Mammary epithelial cell (primary cell): ENCODE measurements at places on chromosomes 6 and 20.

DNA sequence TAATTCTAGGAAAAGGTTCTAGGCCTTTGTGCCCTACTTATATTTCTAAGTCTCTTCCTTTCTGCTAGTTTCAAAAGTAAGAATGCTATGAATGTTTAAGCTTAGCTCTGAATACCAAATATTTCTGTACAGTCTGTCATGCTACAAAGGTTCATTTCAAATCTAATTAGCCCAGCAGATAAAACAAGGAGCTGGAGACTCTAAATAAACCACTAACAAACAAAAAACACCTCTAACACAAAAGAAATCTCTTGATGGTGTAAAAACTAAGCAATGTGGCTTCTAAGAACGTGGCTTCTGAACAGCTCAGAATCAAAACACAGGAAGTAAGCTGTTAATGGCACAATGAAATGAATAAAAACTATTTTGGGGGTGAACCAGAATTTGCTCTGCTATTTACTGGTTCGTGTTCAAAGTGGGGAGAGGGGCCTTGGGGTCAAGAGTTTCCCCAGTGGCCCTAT, 198.3 kb downstream of the BCAS1 start:
- DNase-seq, result no peak

DNA sequence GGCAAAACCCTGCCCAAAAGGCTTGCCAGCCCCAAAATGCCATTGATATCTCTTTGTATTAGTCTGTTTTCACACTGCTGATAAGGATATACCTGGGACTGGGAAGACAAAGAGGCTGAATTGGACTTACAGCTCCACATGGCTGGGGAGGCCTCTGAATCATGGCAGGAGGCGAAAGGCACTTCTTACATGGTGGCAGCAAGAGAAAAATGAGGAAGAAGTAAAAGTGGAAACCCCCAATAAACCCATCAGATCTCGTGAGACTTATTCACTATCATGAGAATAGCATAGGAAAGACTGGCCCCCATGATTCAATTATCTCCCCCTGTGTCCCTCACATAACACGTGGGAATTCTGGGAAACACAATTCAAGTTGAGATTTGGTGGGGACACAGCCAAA, 28.6 kb downstream of the MBOAT1 start:
- no peak for DNase-seq

GRCh38 chr6:85469276-85470022, 19.6 kb downstream of the NT5E start:
- DNase-seq, result no peak

- DNase-seq, result peak; percentile 69
These were observed at the start of gene FAXC for GRCh38 chr6:99349171-99350141. TSS of gene FAXC (minus strand) at chr6:99349674. CDS start at chr6:99349372, 302 bp downstream.

DNA sequence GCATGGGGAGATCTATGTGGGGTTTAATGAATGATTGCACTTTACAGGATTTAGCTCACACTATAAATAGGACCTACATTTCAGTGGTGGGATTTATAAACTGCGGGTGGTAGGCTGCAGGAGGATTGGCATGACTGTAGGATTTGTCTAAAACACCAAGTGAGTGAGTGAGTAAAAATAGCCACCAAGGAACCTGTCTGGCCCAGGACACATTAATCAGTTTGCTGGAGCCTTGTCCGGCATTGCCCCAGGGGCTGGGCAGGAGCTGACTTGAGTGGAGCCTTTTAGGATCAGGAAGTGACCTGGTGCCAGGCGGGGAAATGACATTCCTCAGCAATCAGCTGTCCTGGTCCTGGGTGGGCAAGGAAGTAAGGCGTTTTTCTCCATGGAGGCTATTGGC, 278.7 kb upstream of the PRND start:
- peak; percentile 56 for DNase-seq

- peak; percentile 92 for DNase-seq
These were observed 135.6 kb upstream of the PTPRK start for GRCh38 chr6:128655978-128656498.

GRCh38 chr20:3563548-3564177, 92.8 kb downstream of the ATRN start:
- peak; percentile 39 for DNase-seq

DNA sequence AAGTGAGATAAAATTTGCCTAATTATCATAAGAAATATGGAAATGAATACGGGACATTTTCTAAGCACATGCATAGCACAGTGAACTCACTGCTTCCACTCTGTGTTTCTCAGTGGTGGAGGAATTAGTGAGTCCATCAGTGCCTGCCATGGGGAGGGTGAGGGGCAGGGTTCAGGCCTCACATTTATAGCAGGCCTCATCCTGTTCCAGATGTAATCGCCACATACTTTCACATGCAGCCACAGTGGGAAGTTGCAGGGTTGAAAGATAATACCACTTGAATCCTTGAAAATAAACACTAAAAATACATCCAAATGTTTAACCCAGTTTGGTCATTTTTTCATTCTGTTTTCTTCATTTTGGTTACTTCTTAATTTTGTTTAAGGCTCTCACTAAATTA, 29.9 kb upstream of the ANKEF1 start:
- no peak for DNase-seq

- no peak for DNase-seq
These were observed 165.3 kb upstream of the PREP start for GRCh38 chr6:105568142-105568541.

- DNase-seq, result peak; percentile 93
These were observed 162.7 kb downstream of the RALGAPA2 start for GRCh38 chr20:20549704-20550103.

DNA sequence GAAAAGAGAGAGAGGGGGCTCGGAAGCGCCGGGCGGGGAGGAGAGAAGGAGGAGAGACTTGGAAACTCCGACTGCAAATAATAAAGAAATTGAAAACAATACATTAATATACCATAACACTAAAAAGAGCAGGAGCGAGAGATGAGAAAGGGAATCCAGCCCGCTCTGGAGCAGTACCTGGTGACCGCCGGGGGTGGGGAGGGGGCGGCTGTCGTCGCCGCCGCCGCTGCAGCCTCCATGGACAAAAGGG, 338 bp downstream of the E2F3 start:
- no peak for DNase-seq

DNA sequence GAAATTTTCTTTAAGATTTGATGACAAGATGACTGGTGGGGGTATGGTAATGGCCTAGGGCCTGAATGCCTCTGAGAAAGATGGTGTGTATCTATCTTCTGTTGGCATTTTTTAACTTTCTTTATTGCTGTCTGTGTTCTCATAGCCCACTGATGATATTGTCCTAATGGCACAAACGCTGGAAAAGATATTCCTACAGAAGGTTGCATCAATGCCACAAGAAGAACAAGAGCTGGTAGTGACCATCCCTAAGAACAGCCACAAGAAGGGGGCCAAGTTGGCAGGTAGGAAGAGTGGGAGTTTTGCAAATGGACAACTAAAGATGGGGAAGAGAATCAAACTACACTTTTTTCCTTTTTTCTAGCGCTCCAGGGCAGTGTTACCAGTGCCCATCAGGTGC, 7.5 kb downstream of the BRD2 start:
- no peak for DNase-seq

DNA sequence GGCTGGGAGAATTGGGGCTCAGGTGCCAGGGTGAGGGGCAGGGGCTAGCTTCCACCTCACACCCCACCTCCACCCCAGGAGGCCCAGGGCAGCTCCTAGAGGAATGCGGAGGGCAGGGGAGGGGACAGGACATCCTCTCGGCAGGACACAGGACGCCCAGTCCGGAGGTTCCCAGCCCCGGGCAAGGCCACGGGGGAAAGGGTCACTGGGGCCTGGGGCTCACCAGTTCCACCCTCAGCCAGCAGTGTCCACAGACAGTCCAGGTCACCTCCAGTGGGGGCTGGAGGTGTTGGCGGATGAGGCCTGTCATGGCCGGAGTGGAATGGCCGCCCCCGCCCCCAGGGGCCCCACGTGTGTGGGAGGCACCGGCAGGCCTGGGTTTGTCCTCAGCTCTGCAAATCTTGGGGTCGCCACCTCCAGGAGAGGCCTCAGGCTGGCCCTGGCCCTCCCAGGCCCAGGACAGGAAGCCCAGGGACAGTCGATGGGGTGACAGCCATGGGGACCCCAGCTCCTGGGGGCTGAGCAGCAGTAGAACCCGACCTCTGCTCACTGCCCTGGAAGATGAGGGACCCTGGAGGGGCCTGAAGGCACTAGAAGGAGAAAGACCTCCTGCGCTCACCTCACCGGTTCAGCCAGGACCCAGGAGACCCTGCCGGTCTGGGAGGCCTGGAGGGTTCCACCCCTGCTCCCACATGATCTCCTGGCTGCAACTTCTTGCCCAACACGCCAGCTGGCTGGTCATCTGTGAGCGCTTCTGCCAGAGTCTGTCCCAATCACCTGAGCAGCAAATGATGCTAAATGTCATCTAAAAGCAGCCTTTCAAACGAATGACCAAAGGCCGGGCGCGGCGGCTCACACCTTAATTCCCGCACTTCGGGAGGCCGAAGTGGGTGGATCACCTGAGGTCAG, 13.0 kb upstream of the ABHD16B start:
- no peak for DNase-seq

DNA sequence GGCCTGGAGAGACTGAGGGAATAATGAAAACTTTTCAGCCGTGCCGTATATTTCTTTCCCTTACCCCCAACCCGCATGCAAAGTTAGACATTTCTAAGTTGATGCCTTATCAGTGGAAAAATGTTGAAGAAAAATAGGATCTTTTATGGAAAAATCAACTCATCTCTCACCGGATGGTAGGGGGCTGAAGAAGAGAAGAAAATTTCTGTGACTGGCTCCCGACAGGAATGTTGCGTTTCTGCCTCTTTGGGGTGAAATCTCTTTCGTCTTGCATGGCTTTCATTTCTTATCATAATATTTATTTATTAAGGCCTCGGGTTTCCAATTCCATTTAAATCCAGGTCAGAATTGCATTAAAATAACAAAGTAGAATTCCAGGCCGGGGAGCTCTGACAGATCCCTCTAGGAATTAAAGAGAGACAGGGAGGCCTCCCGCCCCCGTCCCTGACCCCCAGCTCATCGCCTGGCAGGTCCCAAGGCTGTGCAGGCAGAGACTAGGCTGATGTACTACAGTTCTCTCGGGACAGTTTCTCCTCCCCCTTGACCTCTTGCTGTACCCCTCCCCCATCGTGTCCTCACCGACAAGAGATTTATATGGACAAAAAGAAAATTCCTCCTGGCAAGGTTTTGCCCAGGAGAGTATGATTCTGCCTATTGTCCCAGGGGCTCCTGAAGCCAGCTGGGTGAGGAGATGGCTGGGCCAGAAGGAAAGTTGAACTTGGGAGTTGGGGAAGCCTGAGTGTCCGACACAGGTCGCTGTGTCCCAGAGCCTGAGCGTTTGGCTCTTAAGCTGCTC, 1.3 kb downstream of the SCUBE3 start:
- DNase-seq, result no peak

DNA sequence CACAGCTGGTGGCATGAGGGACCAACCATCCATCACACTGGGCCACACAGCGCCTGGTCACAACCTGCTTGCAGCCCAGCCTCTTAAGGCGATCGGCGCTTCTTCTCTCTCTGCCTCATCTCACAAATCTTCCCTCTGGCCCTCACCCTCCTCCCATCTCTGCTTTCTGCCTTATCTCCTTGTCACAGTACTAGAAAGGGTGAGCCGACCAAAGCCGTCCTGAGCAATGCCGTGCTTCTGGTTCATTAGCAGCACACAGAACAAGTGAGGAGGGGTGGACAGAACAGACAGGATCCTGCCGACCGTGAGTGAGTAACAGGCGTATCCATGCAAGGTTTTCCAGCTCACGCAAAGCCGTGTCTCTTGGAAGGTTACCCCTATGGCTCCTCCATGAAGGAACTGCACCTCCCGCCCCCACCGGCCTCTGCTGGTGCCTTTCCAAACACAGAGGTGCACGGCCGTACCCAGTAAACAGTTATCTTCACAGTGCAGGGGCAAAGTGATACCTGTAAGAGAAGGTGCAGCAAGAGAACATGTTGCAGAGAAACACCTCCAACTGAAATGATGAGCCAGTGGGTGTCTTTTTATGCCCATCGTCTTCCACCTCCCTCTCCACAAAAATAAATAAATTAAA, 331.7 kb downstream of the FARS2 start:
- DNase-seq, result no peak

DNA sequence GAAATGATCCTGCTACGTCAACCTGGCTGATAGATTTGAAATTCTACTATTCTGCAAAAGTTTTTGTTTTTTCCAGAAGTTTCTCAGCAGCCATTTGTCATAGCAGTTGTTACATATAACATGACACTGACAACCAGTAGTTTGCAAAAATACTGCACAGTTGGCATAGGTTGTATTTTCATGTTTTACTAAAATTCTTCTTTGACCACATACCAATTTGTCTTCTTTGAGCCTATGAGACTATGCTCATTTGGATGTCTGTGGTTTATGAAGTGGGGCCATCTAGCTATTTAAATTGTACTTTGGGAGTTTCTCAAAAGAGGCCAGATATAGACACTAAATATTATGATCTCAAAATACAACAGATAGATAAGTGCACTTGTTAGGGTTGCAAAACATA, 104.9 kb upstream of the PREP start:
- no peak for DNase-seq

DNA sequence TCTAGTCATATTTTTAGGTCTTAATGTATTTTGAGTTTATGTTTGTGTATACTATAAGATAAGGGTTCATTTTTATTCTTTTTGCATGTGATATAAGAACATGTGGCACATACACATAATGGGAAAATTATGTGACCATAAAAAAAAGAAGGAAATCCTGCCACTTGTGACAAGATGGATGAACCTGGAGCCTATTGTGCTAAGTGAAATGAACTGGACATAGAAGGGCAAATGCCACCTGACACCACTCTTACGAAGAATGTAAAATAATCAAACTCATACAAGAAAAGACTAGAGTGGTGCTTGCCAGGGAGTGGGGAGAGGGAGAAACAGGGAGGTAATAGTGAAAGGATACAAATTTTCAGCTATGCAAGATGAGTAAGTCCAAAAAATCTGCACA, 126.1 kb downstream of the PLEKHG1 start:
- DNase-seq, result no peak

GRCh38 chr20:22389836-22390542, 194.4 kb downstream of the FOXA2 start:
- DNase-seq, result peak; percentile 99

DNA sequence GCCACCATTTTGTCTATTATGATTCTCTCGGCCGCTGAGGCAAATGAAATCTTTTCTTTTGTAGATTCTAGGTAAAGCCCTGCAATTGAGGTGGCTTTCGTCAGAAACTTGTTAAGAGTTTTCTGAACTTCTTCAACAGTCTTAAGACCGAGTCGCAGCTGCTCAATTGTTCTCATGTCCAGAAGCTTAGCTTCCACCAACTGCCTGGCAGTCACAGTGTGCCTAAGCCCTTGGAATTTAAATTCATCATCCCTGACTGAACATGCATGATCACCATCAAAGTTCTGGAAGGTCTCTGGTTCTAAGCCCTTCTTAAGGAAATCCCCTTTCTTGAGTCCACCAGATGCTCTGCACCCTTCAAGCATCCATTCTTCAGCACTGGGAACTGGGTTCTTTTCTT, 25.7 kb downstream of the DST start:
- DNase-seq, result no peak

DNA sequence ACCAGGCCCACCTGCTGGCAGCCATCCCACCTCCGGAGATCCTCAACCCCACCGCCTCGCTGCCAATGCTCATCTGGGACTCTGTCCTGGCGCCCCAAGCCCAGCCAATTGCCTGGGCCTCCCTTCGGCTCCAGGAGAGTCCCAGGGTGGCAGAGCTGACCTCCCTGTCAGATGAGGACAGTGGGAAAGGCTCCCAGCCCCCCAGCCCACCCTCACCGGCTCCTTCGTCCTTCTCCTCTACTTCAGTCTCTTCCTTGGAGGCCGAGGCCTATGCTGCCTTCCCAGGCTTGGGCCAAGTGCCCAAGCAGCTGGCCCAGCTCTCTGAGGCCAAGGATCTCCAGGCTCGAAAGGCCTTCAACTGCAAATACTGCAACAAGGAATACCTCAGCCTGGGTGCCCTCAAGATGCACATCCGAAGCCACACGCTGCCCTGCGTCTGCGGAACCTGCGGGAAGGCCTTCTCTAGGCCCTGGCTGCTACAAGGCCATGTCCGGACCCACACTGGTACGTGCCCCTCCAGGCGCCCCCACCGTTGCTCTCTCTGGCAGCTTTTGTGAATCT, 1.1 kb downstream of the SNAI1 start:
- DNase-seq, result no peak
